Activated naive CD4-positive, alpha-beta T cell treated with anti-CD3 and anti-CD28 coated beads, Interleukin-2, amount 10 ng/mL, durations not matched to agents 5 hours and 36 hours (primary cell): ENCODE measurements at places on chromosomes 7 and 10. TPM values are rescaled to one million over a fixed set of nuclear protein-coding genes. Genes with fewer than 3 reads are reported as not detected.

The PNLIPRP1 gene
- not detected for total RNA-seq

The CH25H gene
- not detected for total RNA-seq

The ASZ1 gene
- not detected for total RNA-seq

The MDFIC gene
- total RNA-seq = 116 TPM

The ZNF503 gene
- not detected for total RNA-seq

The KBTBD2 gene
- total RNA-seq = 46.9 TPM

The FXYD4 gene
- not detected for total RNA-seq

The ADAM22 gene
- total RNA-seq = 2.2 TPM

The ABCC2 gene
- 1.1 TPM for total RNA-seq

The HOXA3 gene
- not detected for total RNA-seq
